ENCODE measurements at places on chromosomes 3 and 15.

- no peak for DNase-seq
Observed at GRCh38 chr3:120369037-120369467, 19.9 kb upstream of the LRRC58 start.

GRCh38 chr3:8619548-8619947 lies 25.1 kb downstream of the SSUH2 start:
- no peak for DNase-seq

GRCh38 chr3:72460205-72461174 lies 387.8 kb downstream of the SHQ1 start:
- no peak for DNase-seq

DNA sequence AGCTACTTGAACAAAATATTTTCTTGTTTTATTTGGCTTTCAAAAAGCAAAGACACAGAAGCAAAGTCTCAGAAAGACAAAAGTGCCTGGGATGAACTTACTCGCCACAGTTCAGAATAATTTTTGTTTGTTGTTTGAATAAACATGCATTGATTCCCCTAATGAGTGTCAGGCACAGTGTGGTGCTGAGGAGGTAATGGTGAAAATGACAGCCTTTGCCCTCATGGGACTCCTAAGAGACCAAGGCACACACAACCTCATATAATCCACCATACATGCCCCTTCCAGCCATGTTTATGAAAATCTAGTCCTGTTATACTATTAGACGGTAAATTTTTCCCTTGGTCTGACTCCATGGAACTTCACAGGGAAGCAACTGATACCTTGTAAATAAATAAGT lies 2.5 kb downstream of the GOLIM4 start:
- DNase-seq, result no peak

DNA sequence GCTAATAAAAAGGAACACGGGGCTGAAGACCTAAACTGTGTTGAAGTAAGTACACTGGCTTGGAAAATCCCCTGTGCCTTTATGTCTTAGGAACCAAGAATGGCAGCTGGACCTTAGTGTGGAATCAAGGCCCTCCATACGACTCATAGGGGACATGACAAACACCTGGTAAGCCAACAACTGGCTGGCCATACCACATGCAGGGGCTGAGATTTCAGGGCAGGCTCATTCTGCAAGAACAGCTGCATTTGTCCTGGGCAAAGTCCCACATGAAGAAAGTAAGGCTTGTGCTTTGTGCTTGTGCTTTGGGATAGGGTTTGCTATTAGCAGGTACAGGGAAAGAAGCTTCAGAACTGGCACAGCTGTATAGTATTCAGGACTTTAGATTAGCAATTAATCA lies 18.0 kb downstream of the ETV5 start:
- DNase-seq, result no peak

- DNase-seq, result no peak
Observed at GRCh38 chr3:33956206-33956605, 157.8 kb downstream of the PDCD6IP start.

GRCh38 chr15:29638781-29639180 lies 183.5 kb downstream of the TJP1 start:
- no peak for DNase-seq

DNA sequence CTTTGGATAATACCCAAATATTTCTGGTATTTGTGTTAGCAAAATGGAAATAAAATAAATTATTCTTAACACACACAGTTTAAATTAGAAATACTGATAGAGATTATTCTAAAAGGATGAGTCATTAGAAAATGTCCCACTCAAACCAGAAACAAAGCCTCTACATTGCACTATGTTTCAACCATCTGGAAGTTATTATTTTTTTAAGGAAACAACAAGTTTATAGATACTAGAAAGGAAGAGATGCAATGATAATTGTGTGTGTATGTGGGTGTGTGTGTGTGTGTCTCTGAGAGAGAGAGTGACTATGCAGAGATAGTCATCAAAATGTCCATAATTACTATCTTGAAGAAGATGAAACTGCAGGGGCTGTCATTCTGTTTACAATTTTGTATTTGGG lies 1340.5 kb downstream of the ROBO1 start:
- DNase-seq, result no peak

- no peak for DNase-seq
Observed at GRCh38 chr15:42027521-42027920, 6.7 kb upstream of the PLA2G4E start.
